ENCODE measurements at places on chromosomes 2 and 18.

DNA sequence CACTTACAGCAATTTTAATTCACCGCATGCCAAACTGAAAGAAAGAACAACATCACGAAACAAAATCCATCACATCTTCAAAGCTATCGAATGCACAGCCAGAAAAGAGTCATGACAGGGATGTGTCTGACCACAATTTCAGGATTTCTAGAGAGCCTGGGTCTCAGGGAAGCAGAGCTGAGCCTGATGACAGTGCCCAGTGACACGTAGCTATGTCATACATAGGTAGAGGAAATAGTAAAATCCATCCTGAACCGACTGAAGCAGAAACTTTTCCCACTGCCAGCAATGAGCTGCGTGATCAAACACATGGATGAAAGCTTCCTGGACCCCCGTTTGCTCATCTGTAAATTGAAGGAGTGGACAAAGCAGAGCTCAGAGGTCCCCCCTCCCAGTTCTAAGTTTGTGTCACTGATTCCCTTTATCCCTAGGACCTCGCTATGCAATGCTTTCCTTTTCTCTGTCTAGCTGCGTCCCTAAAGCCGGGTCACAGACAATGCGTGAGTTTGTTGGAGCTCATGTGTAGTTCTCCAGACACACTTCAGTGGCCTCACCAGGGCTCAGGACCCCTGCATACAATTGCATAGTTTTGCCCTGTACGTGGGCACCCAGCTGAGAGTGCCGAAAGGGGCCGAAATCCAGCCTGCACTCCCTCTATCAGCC, 37.6 kb downstream of the CCBE1 start:
- peak; percentile 57 for DNase-seq

- no peak for DNase-seq
Measured at GRCh38 chr2:189841019-189841418, 56.8 kb downstream of the PMS1 start.

- no peak for DNase-seq
Measured at GRCh38 chr18:9634856-9635255, 20.5 kb upstream of the PPP4R1 start.

GRCh38 chr2:51025906-51026555, 5.9 kb downstream of the NRXN1 start:
- DNase-seq = no peak

DNA sequence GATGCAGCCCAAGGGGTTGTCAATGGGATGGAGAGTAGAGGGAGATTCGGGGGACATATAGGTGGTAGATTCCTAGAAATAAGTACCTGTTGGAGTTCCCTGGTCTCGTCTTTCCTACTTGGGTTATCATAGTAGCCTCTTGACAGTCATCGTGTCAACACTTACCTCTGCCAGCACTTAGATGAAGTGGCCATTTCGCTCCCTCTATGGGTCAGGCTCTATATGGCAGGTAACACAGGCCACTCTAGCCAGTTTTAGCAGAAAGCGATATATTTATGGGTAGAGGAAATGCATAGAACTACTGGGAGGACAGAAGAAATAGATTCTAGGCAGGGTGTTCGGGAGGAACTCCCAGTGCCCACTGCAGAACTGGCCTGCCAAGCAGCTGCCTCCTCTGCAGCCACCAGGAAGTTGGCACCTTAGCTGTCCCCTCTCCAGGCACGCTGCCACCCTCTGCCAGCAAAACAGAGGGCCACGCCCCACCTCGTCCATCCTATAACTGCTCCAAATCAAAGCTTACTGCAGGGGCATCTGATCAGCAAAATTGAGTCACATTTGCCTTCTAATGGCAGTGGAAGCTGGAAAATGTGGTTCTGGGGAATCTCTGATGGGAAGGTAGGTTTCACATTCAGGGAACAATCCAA, 181.3 kb downstream of the INSIG2 start:
- peak; percentile 60 for DNase-seq

DNA sequence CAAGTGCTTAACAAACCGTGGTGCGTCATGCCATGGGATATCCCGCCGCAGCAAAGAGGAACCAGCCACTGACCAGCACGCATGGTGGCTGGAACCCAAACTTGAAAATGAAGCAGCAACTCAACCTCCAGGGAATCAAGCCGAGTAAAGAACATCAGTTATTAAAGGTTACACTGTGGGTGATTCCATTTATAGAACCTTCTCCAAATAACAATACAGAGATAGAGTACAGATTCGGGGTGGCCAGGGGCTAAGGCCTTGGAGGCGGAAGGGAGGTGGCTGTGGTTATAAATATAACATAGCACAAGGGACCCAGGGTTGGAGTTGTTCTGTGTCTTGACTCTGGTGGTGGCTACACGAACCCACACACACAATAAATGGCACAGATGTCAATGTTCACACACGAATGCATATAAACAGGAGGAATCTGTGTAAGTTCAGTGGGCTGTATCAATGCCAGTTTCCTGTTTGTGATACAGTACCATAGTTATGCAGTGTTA, 123.1 kb downstream of the EIPR1 start:
- DNase-seq = no peak

DNA sequence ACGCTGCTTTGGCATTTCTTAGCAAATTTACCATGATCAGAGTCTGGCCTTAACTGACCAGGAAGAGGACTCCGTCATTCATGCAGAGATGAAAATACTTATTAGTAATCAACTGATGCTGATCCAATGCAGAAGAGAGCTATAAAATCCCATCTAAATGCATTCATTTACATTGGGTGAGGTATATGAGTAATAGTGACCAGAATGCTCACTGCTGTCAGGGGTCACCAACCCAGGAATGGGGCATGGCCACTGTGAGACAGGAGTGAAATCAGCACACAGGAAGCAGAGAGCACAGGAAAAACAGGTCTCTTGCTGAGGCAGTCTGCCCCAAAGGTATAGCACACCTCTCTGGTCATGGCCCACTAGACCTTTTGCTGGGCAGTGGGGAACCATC, 68.1 kb upstream of the TMEM247 start:
- DNase-seq = peak; percentile 65

- DNase-seq = no peak
Measured at GRCh38 chr2:196399096-196399495, 227.7 kb upstream of the STK17B start.

GRCh38 chr2:96389736-96390135, 54.2 kb downstream of the NCAPH start:
- peak; percentile 26 for DNase-seq

DNA sequence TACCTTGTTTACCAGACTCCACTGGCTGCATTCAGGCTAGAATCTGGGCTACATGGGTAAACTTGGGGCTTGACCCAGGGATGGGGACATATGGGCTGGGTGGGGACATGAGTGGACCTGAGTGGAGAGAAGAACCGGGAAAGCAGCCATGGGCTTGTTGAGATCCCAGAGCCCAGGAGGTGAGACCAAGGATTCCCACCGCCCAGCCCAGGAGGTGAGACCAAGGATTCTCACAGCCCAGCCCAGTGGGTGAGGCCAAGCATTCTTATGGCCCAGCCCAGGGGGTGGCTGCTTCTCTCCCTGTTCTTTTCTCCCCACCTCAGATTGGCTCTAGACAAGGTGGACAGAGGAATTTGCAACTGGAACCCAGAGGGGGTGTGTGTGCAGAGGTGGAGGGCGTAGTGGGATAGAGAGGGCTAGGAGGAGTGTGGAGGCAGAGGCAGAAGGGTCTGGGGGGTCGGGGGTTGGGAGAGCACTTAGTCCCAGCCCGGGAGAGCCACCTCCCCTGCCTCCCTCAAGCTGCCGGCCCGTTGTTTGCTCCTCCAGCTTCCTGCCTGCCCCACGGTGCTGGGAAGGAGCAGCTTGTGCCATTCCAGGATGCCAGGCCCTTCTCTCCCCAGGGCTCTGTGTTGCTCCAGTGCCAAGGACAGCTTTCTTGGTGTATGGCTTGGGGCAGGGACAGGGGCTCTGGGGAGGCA, 25.6 kb downstream of the GLI2 start:
- DNase-seq = no peak

DNA sequence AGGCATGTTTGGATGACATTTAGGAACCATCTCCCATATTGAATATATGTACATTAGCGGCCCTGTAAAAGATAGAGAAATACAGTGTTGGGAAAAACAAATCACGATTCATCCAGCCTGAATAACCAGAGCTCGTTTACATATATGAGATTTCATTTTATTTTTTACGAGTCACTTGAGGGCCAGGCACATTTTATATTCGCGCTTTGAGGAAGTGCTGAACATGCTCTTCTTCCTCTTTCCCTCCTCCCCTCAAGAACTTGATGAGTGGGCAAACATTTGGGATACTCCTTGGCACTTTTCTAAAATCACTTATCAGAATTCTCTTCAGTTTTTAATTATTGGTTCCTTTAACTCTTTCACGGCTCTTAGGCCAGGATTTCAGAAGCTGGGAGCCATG, 268.0 kb upstream of the TANK start:
- no peak for DNase-seq

GRCh38 chr18:55054021-55054990, 95.0 kb upstream of the CCDC68 start:
- no peak for DNase-seq

DNA sequence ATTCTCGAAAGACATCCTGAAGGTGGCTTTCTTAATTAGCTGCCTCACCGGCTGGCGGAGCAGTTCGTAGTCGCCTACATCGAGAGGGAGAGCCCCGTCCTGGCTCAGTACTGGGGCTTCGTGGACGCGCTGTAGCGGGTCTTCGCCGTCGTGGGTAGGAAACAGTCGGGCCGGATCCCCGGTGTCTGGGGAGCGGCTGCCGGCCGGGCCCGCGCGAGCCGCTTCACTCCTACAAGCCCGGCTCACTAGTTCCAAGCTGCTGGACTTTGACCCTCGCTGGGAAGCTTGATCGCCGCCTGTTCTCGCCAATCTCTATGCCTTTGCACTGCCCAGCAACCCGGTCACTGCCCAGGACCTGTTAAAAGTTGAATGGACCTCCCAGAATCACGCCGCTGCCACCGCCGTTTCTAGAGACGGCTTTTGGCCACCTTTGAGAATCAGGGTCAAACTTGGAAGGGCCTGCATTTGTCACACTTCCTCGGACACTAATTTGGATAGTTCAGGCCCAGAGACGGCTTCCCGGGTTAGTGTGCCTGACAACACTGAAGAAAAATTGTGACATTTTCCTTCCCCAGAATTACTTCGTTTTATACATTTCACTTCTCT, 41.4 kb upstream of the AKAIN1 start:
- DNase-seq = peak; percentile 33

DNA sequence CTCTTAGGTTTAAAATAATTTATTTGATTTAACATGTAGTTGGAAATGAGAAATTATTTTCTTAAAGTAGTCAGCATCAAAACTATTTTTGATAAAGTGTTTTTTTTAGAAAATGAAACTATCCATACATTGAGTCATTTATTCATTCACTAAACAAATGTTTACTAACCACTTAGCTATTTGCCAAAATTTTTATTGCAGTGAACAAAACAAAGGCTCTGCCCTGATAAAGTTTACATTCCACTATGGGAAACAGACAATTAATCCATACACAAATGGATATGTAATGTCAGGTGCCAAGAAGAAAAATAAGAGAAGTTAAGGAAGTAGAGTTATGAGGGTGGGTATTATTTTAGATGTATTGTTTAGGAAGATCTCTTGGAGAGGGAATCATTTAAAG, 19.1 kb upstream of the CCDC178 start:
- DNase-seq = no peak

DNA sequence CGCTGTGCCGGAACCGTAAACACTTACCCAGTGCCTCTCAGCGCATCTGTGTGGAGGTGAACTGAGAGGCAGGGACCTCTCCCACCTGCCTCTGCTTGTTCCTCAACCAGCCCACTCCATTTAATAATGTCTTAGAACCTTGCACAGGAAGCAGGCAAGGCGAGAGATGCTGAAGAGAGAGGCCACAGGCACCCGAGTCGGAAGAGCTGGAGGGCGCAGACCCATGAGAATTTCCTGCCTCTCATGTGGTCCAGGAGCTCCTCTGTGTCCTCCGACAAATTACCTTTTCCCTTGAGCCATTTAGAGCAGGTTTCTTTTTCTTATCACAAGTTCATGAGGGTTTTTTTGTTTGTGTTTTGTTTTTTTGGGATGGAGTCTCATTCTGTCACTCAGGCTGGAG, 4.9 kb upstream of the RFX8 start:
- no peak for DNase-seq

DNA sequence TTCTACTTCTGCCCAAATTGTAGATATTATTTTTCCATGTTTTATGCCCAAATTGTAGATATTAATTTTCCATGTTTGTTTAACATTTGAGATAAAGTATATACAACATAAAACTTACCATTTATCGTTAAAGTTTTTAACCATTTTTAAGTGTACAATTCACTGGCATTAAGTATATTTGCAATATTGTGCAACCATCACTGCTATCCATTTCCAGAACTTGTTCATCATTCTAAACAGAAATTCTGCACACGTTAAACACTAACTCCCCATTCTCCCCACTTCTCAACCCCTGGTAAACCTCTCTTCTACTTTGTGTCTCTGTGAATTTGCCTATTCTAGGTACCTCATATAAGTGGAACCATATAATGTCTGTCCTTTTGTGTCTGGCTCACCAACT, 162.1 kb downstream of the MGAT5 start:
- no peak for DNase-seq

DNA sequence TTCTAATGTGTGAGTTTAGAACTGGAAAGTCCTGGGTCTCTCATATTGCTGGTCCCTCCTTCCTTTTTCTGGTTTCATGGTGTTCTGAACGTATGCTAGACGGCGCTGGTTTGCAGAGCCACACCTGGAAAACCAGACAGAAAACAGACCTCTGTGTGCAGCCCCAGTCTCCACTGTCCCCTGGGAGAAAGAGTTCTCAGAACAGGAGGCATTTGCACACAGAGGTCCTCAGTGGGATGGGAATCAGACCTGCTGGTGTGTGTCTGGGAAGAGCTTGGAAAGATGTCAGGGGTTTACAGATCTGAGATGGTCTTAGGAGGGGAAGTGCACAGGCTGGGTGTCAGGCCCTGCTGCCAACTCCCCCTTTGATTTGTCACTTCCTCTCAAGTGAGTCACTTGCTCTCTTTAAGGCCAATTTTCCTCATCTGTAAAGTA, 14.9 kb upstream of the MBP start:
- no peak for DNase-seq

- peak; percentile 9 for DNase-seq
Measured at GRCh38 chr2:168802859-168803725, 655 bp downstream of the NOSTRIN start.

GRCh38 chr2:206764673-206765241, 371 bp downstream of the MDH1B start:
- DNase-seq = no peak

GRCh38 chr2:28310107-28310506, 82.6 kb upstream of the FOSL2 start:
- DNase-seq = no peak

GRCh38 chr2:216299588-216299987, 72.7 kb downstream of the MARCHF4 start:
- peak; percentile 64 for DNase-seq

GRCh38 chr18:22302144-22302543, 115.6 kb downstream of the CTAGE1 start:
- DNase-seq = no peak

- no peak for DNase-seq
Measured at GRCh38 chr18:78459668-78460067, 520.0 kb upstream of the SALL3 start.

Data from epithelial cell of esophagus (primary cell).